ENCODE measurements at places on chromosomes 2 and 18.

- no peak for DNase-seq
Observed at GRCh38 chr2:230668184-230668938, 44.3 kb upstream of the CAB39 start.

DNA sequence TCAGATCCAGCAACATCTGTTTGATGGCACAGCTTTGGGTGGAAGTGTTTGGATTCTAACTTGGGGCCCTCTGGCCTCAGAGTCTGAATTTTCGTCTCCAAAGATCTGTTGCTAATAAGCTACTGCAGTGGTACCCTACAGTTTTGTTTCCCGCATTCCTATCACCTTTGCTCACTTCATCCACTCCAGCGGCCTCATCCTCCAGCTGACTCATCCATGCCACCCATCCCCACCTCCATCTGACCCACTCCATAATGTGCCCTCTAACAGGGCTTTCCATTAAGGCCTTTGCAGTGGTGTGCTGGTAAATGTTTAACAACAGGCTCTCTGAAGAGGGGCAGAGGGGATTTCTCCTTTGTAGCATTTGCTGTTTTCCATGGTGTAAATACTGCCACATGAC, 225.5 kb downstream of the TGIF1 start:
- no peak for DNase-seq

DNA sequence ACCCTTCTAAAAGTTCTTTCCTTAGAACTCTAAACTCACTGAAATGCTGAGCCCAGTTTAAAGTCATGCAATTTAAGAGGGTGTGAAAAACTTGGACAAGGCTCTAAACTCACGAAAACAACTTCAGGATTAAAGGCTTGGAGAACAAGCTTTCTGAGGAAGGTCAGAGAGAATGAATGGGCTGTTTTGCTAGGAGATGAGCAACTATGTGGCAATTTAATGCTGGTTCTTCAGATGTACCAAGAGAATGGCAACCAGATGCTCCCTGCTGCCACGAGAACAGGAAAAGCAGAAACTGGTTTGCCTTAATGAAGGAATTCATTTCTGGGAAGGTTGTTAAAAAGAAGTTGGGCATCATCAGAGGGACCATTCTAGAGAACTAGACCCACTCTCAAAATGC, 77.8 kb upstream of the PMAIP1 start:
- DNase-seq, result no peak

GRCh38 chr2:38682008-38682575, 16.2 kb downstream of the GALM start:
- no peak for DNase-seq

DNA sequence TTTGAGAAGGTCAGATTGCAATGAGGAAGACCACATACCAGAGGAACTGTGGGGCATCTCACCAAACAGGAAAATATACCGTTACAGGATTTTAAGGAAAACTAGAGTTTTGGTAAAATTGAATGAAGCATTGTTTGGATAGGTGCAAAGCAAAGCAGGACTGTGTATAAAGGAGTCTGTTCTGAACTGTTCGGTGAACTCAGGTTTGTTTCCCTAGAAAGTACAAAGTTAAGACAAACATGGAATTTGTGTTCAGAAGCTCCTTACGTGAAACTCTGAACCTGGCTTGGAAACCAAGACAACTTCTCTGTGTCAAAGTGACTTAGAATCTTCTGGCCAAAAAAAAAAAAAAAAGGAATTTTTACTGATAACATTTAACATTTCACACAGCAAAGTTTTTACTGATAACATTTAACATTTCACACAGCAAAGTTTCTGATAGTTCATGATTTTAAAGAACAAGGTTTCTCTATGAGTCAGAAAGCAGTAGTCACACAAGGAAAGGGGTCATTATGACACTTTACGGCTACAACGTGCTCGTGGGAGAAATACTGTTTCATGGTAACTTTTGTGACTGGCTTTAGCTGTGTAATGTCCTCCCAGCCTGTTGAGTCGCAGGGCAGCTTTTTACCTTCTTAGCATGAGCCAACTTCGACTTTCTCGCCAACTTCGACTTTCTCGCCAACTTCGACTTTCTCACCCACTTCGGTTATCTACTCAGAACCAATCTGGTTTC, 21.2 kb upstream of the TET3 start:
- no peak for DNase-seq

GRCh38 chr2:232348936-232349335, 29.6 kb upstream of the ALPP start:
- no peak for DNase-seq

GRCh38 chr2:234178330-234179030, 128.0 kb downstream of the SPP2 start:
- no peak for DNase-seq

GRCh38 chr2:128750328-128751165, 431.9 kb upstream of the HS6ST1 start:
- no peak for DNase-seq

DNA sequence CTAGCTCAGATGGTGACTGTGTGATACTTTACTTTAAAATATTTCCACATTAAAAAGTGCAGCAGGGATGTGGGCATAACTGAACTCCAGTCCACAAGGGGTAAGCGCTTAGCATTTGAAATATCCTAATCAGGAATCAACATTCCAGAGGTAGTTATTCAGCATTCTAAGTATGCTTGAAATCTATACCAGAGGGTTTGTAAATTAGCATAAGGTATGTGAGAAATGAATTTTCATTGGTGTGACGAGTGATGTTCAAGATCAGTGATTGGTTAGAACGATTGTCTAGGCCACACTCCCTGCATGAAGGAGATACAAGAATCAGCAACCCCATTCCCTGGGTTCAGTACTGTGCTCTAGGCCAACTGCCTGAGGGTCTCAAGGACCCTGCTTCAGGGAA, 42.6 kb downstream of the MAPK4 start:
- DNase-seq, result no peak

DNA sequence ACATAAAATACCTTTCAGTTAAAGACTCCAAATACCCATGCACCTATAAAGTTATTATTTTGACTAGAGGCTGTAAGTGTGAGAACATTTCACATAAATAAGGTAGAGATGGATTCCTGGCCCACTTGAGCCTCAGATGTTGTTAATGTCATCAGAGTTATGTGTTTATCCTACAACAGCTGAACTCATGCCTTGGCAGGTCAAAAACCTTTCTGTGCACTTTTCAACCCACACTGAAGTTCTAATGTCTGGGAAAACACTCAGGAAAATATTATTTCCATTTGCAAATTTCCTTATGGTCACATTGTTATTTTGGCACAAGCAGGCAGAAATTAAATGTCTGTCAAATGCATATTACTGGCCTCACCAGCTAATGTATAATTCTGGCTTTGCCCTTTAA, 209.2 kb downstream of the LNPK start:
- DNase-seq, result no peak

DNA sequence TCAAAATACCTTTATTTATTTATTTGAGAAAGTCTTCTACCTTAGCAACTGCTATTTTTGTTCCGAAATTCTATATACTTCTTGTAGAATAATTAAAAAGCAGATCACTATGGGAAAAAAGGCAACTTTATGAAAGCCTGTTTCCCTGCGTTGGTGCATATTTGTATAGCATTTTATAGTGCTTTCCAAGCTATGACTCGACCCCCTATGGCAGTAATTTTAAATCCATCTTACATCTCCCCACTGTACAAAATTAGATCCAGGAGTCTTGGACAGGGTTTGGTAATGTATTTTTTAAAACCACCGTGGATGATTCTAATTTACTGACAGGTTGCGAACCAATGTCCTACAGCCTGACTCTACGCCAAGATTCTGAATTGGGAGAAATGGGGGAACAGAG, 10.1 kb downstream of the TANK start:
- no peak for DNase-seq

Data from D721Med (cell line).